ENCODE measurements at places on chromosomes 13 and 19.
A peak's percentile ranks its signal among the peaks of the same experiment; 100 is the strongest.

GRCh38 chr19:10226021-10226375 is 5.1 kb downstream of the S1PR2 start:
- DNase-seq, result no peak

DNA sequence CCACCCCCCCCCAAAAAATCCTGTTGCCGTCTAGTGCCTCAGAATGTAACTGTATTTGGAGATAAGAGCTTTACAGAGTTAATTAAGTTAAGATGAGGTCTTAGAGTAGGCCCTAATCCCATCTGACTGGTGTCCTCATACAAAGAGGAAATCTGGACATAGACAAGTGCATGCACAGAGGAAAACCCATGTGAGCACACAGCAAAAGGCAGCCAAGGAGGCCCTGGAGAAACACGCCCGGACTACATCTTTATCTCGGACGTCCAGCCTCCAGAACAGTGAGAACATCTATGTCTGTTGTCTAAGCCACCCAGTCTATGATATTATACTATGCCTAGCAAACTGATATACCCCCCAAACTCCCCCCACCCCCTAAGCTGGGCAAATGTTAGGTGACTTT is 193.8 kb downstream of the KATNAL1 start:
- DNase-seq, result no peak

DNA sequence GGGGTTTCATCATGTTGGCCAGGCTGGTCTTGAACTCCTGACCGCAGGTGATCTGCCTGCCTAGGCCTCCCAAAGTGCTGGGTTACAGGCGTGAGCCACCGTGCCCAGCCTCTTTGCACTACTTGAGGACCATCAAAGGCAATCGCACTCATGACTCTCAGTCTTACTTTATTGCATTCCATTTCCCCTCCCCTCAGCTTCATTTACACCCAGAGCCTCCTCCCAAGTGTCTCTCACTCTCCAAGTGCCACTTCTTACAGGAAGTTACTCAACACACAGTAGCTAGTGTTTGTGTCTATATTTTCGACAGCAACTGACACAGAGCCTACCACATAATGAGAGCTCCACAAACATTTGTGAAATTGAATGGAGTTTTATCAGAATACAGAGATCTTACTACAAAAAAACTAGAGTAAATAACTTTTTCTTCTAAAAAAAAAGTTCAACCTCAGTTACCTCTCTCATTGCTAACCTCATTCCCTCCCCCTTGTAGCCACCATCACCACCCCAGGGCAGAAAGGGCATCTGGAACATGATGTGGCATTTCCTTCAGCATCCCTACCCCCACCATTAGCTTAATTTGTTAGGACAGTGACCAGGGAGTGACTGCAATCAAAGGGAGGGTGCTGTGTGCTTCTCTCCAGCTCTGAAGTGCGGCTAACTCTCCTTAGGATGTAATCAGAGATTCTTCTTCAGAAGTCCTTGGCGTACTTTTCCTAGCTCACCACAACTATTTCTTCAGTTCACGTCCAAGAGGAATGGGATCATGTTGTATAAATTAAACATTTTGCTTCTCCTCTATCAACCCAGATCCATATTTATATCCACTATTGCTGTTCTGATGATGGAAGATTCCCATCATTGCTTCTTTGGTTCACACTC is 17.0 kb upstream of the RUBCNL start:
- no peak for DNase-seq

GRCh38 chr13:111973605-111974340 is 93.2 kb upstream of the SOX1 start:
- DNase-seq, result no peak

DNA sequence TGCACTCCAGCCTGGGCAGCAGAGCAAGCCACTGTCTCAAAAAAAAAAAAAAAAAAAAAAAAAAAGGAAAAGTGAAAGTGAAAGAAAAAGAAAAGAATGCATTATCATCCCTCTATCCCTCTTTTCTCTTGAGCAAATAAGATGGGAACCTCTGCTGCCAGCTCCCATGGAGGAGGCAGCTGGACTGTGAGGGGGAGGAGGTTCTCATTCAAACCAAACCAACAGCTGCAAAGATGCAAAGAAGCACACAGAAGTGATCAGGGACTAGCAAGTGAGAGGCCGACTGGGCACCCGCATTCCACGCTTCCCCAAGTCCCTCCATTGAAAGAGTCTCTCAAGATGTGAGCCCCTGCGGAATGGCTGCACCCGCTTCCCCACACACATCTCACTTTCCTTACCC is 63.5 kb downstream of the TSHZ3 start:
- no peak for DNase-seq

- DNase-seq, result peak; percentile 46
Observed at GRCh38 chr19:34350161-34350561, 14.8 kb upstream of the GPI start.

DNA sequence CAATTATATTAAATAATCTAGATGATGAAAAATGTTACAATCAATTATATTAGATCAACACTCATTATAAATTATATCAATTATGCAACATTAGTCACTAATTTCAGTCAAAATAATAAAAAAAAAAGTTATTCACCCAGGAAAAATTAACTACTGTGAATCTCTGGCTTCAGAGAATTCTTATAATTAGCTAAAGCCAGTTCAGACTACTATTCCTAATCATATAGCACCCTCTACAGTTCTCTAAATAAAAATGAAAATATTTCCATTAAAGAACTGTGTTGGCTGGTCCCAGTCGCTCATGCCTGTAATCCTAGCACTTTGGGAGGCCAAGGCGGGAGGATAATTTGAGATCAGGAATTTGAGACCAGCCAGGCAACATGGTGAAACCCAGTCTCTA is 33.0 kb downstream of the XPO4 start:
- DNase-seq, result no peak

DNA sequence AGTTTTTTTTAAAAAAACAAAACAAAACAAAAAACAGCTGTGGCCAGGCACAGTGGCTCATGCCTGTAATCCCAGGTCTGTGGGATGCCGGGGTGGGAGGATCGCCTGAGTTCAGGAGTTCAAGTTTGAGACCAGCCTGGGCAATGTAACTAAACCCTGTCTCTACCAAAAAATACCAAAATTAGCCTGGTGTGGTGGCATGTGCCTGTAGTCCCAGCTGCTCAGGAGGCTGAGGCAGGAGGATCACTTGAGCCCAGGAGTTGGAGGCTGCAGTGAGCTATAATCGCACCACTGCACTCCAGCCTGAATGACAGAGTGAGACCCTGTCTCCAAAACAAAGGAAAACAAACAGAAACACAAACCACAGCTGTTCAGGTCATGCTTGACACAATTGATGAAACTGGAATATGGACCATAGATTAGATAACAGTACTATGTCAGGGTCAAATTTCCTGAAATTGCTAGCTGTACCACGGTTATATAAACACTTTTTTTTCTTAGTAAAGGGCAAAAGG is 6.9 kb upstream of the ANGPTL4 start:
- DNase-seq, result no peak

GRCh38 chr13:69028936-69029335 is 1078.7 kb upstream of the ATXN8OS start:
- no peak for DNase-seq

DNA sequence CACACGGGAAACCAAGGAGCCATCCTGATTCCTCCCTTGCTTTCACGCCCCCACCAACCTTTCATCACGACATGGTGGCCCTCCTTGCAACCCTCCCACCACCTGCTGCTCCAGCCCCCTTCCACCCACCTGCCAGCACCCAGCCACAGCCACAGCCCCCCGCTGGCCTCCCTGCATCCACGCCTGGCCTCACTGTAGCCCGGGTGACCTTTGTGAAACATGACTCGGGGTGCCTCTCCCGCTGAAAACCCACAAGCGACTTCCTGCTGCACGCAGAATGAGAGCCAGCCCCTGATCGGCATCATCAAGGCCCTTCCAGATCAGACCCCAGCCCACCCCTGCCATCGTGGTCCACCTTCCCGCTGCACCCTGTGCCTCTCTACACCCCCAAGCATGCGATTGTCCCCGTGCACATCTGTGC is 14.9 kb downstream of the POP4 start:
- no peak for DNase-seq

- DNase-seq, result no peak
Observed at GRCh38 chr19:28171983-28172382, 1041.0 kb downstream of the UQCRFS1 start.

DNA sequence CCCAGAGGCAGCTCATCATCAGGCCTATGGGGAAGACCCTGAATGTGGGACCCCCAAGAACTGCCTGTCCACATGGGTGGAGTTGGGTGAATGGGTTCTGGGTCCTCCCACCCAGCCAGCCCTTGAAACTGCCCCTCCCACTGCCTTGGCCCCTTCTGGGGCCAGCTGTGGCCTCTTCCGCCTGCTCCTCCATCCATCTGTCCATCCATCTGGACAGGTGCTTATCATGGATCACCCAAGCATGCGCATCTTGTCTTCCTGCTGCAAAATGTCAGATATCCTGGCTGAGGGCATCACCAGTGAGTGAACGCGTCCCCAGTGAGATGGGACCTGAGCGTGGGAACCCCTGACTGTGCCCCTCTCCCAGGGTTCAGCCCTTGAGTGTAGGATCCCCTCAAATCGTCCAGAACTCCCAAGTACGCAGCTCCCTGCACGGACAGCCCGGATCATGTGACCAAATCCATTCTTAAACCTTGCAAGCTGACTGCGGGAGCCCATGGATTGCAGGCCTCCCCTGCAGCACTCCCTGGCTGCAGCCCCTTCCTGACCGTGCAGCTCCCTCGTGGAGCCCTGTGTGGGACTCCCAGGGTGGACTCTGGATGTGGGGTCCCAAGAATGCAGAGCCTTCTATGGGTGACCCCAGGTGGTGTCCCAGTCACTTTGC is 2.0 kb downstream of the STXBP2 start:
- DNase-seq, result no peak

DNA sequence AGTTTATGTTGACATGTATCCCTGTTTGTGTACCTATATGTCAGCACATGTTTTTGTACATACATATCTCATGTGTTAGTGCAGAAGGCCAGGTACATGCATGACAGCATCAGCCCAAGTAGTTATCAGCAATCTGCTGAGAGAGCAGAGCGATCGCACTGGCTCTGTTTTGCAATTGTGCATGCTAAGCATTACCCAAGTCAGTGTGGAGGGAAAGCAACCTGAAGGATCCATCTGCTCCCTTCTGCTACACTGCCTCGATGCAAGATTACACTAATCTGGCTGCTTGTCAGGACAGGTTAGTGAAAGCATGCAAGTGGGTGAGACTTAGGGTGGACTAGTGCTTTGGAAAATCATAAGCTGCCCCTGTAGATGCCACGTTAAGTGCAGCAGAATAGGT is 211.8 kb downstream of the PCCA start:
- no peak for DNase-seq

GRCh38 chr13:99743094-99743493 is 228.5 kb downstream of the ZIC5 start:
- no peak for DNase-seq

DNA sequence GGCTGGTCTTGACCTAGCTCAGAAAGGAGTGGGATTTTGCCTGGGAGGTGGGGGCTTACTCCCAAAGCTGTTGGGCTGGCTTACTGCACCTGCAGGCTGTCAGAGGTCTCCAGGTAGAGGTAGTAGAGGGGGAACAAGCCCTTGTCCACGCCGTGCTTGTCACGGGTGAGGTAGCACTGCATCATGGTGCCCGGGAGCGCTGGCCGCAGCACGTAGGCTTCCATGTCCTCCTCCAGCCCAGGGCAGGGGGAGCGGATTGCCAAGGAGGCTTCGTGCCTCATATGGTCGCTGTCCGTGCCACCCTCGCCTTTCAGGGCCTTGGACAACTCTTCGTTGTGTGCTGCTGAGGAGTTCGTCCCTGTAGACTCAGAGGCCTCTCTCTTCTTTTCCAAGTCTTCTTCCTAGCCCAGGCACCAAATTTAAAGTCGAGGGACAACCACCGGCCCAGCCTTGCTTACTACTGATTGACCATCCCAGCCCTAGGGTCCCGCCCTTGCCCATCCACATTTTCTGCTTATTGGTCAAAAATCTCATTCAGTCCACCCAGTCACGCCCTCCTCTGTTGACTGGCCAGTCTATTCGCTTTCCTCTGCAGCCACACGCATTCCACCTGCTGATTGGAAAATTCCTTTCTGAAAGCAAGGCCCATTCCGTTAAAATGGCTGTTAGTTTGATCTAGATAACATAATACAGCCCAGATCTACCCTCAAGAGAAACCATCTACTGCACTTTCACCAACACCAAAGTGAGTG is 10.5 kb downstream of the TULP2 start:
- no peak for DNase-seq

- no peak for DNase-seq
Observed at GRCh38 chr19:6610934-6611852, 20.2 kb upstream of the CD70 start.

GRCh38 chr19:46716672-46717033 is 261 bp downstream of the PRKD2 start:
- DNase-seq, result no peak

DNA sequence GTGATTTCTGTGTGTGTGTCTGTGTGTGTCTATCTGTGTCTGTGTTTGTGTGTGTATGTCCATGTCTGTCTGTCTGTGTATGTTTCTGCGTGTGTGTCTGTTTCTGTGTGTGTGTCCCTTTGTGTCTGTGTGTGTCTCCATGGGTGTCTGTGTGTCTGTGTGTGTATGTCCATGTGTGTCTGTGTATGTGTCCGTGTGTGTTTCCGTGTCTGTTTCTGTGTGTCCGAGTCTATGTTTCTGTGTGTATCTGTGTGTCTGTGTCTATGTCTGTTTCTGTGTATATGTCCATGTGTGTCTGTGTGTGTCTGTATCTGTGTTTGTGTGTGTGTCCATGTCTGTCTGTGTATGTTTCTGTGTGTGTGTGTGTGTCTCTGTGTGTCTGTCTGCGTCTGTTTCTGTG is 276.3 kb upstream of the SOX1 start:
- DNase-seq, result no peak

- DNase-seq, result no peak
Observed at GRCh38 chr13:30982506-30982905, 50.0 kb downstream of the TEX26 start.

GRCh38 chr19:6494438-6495036 is 7.6 kb downstream of the TUBB4A start:
- DNase-seq, result no peak

DNA sequence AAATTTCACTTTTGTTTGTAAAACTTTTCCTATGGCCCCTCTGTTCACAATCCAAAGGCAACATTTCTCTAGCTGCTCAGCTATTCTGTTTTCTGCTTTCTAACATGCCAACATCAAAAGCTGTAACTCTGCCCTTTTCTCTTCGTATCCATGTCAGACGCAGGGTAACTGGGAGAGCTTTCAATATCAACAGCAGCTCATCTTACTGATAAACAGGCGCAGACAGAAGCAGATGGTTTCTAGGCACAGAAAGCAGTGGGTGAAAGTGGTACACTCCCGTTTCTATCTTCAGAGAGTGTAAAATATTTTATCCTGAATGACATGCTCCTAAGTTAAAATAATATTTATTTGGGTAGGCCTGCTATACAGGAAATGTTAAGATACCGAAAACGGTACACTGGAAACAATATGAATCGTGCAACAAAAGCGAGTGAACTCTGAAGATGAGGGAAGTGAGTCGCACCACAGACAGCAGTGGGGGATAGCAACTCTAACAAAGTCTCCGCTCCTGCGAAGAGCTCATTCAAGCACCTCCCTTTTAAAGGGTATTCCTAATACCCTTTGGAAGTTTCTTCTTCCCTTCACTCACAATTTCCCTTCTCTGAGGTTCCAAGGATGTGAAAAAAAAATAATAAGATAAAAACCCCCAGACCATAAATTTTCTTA is 798.3 kb downstream of the GPC5 start:
- DNase-seq, result no peak

- DNase-seq, result peak; percentile 70
Observed at GRCh38 chr19:43464134-43464775, 1.2 kb downstream of the LYPD3 start.

- DNase-seq, result no peak
Observed at GRCh38 chr19:16084067-16084685, 7.9 kb downstream of the TPM4 start.

GRCh38 chr19:39237200-39238184 is 7.3 kb downstream of the IFNL3 start:
- peak; percentile 32 for DNase-seq

GRCh38 chr13:45932676-45933075 is 81.1 kb upstream of the SIAH3 start:
- no peak for DNase-seq

Measured in activated T-cell treated with anti-CD3 and anti-CD28 coated beads for 4 hours (primary cell).